ENCODE measurements at places on chromosomes 7 and 10.
A peak's percentile ranks its signal among the peaks of the same experiment; 100 is the strongest.

DNA sequence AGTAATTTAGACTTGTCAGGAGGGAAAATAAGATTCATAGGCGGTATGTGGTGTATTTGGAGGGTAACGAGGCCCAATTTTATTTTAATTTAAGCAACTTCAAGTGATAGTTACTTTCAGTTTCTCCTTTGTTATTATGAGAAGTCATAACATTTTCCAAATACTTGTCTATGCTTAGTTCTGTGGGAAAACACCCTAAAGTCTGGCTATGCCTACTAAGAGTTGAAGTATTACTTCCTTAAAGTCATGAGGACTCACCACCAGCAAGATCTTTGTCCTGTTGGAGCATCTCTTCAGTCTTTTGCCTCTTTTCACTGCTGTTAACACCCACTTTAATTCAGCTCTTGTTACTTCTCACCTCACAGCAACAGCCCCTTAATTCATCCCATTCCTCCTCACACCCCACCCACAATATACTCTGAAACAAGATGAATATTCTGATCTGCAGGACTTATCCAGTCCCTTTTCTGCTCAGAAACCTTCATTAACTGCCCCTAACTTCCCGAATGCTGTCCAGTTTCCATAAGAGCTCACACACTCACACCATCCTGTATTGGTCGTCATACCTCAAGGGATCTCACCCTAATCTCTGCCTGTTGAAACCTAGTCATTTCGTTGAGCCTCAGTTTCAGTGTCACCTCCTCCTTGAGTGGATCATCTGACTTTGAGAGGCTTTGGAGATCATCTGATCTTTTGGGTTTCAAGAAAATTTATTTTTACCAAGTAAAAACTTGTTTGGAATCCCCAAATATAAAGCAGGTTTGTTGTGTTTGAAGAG is 61.3 kb downstream of the DNAH11 start:
- no peak for DNase-seq

- DNase-seq = no peak
Observed at GRCh38 chr10:73953665-73954064, 42.7 kb downstream of the PLAU start.

DNA sequence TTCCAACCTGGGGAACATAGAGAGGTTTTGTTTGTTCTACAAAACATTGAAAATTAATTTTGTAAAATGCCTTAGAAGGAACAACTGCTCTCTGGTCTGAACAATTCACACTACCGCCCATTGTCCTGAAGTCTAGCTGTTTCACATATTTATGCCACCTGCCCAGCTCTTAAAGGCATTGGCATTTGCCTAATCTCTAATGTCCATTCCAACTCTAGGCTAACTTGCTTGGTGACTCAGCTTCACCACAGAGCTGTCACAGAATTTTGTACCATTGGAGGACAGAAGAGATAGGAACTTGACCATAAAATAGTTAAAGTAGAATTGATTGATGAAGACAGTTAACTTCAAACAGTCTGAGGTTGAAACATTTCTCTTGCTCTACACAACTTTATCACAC is 53.5 kb upstream of the PPP1R17 start:
- no peak for DNase-seq

GRCh38 chr7:30159698-30160143 is 24.9 kb downstream of the MTURN start:
- DNase-seq = peak; percentile 59

DNA sequence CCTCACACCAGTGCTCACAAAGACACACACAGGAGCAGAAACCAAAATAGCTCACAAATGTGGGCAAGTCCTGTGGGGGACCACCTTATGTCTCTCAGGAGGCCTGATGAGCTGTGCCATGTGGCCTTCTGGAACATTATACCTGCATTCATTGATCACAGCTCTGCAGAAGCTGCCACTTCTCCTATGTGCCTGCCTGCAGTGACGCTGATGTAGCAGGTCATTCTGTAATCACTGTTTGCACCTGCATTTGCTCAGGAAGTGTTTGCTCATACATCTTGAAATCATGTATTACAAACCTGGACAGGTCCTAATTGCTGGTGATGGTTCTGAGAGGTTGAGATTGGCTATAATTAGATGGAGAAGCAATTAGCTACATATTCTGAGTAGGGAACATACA is 310.2 kb downstream of the AUTS2 start:
- no peak for DNase-seq

GRCh38 chr7:34140066-34140465 is 234.7 kb downstream of the BMPER start:
- no peak for DNase-seq

DNA sequence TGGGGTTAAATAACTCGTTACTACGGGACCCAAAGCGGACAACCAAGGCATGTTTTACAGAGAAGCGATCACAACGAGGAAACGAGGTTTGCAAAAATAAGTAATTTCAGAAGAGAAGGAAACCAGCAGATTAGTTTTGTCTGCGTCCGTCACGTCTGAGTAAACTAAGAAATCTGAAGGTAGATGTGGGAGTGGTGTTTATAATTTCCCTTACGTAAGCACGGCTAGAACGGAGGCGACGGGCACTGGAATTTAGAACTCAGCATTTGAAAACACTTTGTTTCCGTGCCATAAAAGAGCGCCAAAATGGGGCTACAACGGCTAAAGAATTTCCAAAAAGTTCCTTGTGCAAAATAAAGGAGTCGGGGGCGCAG is 718 bp upstream of the UMAD1 start:
- DNase-seq = peak; percentile 49

DNA sequence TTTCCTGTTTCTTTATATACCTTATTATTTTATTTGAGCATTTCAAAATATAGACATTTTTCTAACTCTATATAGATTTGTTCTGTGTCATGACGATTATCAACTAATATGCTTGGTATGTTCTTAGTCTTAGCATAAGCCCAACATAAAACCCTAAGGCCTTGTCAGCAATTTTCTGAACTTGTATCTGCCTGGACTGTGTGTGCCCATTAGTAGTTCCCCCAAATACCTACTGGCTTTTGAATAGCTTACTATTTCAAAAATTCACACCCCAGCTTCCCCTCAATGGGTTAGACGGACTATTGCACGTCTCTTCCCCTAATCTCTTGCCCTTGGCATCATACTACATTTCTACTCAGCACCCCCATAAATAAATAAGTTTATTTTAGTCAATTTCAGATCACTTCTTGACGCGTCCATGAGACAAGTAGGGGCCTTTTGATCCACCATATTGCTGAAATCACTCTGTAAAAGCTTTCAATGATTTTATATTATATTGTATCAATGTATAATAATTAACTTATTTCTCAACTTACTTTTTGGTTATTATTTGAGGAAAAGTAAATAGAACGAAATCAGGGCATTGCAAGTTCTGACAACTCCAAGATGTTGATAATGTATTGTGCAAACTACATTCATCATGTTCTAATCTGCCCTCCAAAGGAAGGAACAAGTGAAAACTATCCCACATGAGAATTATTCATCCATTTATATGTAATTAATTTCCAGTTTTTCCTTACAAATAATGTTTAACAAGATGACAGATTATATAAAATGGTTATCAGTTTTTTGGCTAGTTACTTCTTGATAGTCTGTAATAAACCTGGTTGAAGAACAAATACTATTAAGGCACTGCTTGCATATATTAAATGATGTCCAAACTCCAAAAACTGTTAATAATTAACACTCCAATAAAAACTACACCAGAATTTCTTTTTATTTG is 1.1 kb upstream of the AKR1C3 start:
- no peak for DNase-seq

All from T47D (cell line).